ENCODE measurements at places on chromosomes 2 and 18.

DNA sequence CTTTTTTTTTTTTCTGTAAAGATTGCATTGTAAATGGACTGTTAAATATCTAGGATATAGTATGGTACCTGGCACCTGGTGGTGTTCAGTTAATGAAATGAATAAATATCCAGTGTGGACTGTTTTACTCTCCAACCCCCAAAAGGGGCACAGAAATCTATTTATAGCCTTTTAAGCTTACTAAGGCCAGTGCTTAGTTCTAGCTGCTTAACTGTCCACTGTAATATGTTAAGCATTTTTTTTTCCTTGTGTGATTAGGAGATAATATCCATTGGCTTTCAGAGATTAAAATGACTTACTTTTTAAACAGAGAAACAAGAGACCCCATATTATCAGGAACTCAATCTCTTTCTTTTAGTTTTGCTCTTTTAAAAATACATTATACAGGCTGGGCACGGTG, 84.4 kb downstream of the ZNF532 start:
- DNase-seq: no peak

DNA sequence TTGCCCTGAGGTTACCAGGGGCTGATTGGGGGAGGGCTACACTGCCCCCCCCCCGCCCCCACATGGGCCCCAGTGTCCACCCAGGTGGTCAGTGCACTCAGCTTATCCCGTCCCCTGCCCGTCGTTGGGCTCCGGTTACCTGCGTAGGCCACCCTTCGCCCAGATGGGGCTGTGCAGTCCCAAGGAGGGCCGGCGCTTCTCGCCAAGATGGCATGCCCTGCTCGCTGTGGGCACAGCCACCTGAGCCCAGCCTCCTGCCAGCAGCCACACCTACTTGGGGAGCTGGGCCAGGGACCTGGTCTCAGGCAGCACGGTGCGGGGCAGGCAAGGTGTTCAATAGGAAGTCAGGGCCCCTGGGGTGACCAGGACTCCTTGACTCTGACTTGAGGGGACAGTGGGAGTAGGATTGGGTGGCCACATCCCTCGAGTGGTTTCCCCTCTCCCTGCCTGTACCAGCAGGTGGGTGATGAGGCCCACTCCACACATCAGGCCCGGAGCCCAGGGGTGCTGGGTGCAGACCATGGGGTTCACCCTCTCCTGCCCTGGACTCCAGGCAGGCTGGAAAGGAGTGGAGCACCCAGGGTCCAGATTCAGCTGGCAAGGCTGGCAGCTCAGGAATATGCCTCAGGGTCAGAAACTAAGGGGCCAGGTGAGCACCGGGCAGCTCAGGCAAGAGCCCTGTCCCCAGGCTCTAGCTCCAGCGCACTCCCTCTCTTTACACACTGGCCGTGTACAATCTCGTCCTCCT, 170.3 kb downstream of the GLI2 start:
- DNase-seq: no peak

- DNase-seq: no peak
These were observed 18.6 kb upstream of the VPS4B start for GRCh38 chr18:63440881-63441280.

GRCh38 chr2:150295544-150295943, 191.9 kb downstream of the RND3 start:
- DNase-seq: no peak

- DNase-seq: no peak
These were observed 91.9 kb upstream of the STK17B start for GRCh38 chr2:196263181-196263747.

GRCh38 chr18:61597316-61597715, 264.1 kb downstream of the CDH20 start:
- DNase-seq: no peak

GRCh38 chr2:158722266-158723105, 72.6 kb upstream of the DAPL1 start:
- DNase-seq: no peak

- no peak for DNase-seq
These were observed 63.4 kb downstream of the TET3 start for GRCh38 chr2:74048147-74048546.

GRCh38 chr18:24741965-24742724, 281.7 kb downstream of the HRH4 start:
- no peak for DNase-seq

GRCh38 chr2:149223472-149224095, 106.8 kb upstream of the LYPD6 start:
- DNase-seq: no peak

DNA sequence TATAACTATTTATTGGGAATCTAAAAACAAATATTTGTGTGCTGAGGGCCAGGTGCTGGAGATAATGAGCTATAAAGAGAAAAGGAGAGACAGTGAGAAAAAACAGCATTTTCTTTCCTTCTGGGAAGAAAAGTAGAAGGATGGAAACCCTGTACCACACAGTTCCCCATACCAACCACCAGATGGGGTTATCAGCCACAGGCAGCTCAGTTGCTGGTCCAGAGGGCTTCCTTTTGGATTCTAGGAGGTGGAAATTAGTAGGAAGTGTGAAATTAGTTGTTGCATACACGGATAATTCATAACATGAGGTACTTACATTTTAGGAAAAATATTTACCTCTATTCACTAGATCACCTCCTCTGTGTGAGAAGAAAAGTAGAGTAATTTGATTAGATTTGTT, 237.0 kb upstream of the FOSL2 start:
- no peak for DNase-seq

DNA sequence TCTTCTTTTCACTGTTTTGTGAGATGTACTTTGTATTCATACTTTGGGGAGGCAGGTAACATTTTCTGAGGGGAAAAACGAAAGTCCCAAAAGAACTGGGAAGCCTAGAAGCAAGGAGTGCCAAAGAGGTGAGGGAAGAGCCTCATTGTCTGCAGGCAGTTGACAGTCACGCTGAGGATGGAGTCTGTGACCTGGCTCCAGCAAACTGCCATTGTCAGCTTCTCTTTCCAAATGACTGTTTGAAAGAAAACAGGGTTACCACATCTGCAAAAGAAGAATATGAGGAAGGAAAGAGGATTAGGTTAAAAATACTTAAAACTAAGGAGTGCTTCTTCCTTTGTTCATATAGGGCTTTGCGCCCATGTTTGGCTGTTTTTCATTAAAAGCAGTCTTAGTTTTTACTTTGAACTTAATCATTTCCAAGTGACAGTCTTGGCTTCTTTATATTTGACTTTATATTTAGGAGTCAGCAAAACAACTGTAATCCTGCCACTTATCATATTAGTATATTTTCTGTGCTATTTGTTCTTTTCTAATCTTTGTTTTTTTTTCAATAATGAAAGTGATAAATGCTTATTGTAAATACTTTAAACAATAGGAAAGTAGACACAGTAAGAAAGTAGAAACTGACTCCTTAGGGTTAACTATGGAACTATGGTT, 35.0 kb downstream of the CERS6 start:
- DNase-seq: no peak

DNA sequence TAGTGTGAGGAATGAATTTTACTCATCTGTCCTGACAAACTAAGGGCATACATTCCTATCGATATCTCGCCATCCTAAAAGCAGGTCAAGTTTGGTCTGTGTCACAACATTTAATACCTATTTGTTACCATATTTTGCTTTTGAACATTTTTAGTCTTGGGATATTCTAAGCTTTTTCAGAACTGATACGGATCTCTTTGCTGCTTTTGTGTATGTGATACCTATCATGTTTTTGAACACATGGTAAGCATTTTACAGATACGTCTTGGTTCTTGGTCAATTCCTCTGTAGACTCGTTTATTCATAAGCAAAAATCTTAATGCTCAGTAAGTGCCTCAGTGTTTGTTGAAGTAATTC, 592 bp downstream of the ZNF397 start:
- DNase-seq: no peak

DNA sequence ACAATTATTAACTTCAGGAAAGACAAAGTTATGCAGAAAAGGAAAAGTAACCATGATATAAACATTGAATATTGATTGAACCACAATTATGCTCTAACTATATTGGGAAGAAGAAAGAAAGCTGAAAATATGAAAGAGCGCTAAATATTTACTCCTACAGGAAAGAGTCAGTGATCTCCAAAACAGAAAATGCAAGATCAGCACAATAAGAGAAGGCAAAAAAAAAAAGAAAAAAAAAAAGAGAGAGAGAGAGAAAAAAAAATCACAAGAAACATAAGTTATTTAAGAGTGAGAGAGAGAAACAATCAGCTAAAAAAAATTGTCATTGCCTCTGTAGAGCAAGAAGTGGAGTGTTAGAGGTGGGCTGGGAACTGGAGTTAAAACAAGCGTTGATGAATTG, 28.9 kb upstream of the ELAC1 start:
- no peak for DNase-seq

GRCh38 chr2:58010599-58010998, 36.0 kb upstream of the VRK2 start:
- no peak for DNase-seq

DNA sequence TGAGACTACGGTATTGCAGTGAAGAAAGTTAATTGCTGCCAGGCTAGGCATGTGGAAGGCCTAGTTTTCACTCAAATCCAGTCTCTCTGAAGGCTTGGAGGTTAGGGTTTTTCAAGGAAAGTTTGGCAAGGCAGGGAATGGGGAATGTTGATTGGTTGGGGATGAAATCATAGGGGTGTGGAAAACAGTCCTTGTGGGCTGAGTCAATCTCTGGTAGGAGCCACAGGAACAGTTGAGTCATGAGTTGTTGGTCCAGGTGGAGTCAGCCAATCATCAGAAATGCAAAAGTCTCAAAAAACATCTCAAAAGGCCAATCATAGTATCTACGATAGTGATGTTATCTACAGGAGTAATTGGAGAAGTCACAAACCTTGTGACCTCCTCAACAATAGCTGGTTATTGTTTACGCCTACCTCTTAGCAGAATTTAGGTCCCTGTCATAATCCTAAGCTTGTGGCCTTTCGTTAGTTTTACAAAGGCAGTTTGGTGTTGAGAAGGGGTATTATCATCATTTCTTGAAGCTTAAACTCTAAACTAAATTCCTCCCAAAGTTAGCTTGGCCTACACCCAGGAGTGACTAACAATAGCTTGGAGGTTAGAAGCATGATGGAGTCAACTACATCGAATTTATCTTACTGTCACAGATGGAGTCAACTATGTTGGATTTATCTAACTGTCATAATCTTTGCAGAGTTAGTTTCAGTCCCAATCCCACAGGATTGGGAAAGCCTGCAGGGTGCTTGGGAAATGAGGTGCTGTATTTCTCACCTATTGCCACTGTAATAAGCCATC, 33.7 kb upstream of the APCDD1 start:
- no peak for DNase-seq

DNA sequence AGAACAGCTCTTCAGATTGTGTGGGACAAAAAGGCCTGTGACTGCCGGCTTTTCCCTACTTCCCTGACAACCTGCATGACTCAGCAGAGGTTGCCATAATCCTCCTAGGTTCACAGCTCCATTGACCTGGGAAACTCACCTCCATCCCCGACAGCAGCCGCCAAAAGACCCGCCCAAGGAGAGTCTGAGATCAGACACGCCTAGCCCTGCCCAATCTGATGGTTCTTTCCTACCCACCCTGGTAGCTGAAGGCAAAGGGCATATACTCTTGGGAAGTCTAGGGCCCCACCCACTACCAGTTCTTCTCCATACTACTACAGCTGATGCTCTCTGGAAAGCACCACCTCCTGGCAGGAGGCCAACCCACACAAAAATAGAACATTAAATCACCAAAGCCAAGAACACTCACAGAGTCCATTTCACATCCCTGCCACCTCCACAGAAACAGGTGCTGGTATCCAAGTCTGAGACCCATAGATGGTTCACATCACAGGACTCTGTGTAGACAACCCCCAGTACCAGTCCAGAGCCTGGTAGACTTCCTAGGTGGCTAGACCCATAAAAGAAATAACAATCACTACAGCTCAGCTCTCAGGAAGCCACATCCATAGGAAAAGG, 140.6 kb downstream of the NETO1 start:
- no peak for DNase-seq

DNA sequence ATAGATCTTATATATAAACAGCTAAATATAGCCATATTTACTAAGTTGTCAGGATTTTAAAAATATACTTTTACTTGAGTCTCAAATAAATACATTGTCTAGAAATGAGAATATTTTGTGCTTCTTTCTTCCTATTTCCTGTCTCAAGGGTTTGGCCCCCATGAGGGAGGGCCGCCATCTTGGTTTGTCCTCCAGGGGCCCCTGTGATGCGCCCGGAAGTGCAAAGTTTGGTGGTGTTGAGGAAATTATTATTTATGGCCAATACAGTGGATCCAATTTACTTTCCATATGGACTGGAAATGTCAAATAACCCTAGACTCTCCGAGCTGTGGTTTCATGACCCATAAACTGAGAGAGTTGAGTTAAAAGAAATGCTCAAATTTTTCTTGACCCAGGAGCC, 104.7 kb upstream of the OTOS start:
- no peak for DNase-seq

GRCh38 chr2:218895759-218896500, 15.3 kb downstream of the WNT10A start:
- DNase-seq: no peak

GRCh38 chr2:239605976-239606375, 205.2 kb upstream of the HDAC4 start:
- no peak for DNase-seq

DNA sequence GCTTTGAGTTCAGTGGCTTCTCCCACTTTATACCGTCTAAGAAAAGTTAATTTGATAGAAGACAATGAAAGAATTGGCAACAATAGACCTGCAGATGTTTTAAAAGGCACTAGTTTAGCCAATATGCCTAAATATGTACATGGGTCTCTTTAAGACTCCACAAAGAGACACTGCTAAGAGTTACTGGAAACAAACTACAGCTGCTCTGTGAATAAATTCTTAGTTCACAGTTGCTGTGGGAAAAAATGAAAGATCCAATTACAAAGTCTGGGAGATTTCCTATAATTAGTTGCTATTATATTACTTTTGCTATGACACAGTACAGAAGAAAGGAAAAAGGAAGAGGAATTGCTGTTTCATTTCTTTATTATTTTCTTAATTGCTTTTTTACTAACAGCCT, 34.3 kb downstream of the SCN9A start:
- no peak for DNase-seq

All from left ventricle myocardium inferior (tissue), 1 donor.